ENCODE measurements at places on chromosomes 3 and 15.

DNA sequence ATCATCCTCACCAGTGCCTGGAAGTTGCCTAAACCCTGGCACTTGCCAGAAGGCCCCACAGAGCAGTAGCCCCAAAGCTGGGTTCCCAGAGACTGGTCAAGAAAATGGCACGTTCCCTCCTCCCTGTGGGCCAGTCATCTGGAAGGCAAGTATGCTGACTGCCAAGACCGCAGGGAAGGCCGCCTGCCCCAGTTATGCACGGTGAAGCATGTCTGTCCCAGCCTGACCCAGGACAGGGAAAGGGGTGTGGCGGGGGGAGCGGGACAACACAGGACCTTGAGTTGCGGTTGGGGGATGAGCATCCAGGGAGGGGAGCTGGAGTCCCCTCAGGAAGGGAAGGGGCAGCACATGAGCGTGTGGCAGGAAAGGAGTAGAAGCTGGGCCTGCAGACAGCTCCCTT lies 33.0 kb downstream of the RBPMS2 start:
- DNase-seq: no peak

DNA sequence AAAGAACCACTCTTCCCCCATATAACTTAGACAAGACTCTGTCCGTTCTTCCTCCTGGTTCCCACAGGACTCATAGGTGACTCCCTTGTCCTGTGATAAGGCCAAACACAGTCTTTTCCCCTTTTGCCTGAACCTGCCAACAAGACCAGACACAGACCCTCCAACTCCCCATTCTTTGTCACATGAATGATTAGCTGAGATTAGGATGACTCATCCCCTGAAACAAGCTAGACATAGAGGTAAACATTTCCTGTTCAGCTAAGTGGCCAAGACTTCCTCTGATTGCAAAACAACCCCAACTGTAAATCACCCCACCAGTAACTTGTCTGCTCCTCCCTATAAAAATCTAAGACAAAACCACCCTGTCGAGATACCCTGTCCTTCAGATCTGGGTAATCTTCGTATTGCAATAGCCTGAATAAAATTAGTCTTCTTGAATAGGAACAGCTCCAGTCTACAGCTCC lies 11.4 kb upstream of the HTR3E start:
- DNase-seq: no peak

- no peak for DNase-seq
Measured at GRCh38 chr15:70062321-70062956, 35.3 kb downstream of the TLE3 start.

DNA sequence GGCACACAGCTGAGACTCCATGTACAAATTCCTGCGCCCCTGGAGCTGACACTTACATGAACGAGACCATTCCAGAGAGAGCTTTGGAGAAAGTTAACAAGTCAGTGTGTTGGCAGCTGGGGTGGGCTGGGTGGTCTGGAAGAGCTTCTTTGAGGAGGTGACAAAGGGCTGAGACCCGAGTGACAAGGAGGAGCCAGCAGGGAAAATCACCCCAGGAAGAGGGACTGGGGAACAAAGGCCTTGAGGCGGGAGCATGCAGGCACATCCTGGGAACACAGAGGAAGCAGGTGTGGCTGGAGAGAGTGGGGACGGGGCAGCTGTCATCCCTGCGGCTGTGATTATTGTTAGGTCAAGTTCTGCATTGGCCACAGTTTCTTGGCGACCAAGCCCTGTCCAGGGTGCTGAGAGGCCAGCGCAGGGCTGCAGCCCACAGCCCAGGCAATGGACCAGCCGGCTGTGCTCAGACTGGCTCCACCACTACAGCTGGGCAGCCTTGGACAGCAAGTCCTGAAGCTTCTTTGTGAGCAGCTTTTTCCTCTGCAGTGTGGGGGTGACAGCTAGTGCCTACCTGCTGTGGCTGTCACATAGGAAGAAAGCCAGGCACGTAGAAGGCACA lies 34.2 kb upstream of the PRR23E start:
- no peak for DNase-seq

DNA sequence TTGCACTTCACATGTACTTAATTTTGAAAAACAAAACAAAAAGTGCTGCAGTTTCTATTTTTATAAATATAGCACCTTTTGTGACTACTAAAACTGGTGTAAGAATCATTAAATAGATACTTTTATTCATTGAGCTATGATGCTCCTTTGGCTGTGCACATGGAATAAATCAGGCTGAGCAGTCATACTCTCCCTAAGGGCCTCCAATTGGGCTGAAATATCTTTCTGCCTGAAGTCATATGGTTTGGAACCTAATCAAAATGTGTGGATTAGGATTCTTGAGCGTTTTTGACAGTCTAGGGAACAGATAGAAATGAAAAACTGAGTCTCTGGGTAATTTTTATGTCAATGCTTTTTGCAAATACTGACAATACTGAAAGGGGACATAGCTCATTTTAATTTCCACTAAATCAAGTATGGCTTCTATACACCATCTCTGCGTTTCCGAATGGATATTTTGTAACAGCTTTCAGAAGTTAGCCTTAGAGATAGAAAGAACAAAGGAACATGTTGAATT lies 392.2 kb upstream of the ROBO1 start:
- no peak for DNase-seq

DNA sequence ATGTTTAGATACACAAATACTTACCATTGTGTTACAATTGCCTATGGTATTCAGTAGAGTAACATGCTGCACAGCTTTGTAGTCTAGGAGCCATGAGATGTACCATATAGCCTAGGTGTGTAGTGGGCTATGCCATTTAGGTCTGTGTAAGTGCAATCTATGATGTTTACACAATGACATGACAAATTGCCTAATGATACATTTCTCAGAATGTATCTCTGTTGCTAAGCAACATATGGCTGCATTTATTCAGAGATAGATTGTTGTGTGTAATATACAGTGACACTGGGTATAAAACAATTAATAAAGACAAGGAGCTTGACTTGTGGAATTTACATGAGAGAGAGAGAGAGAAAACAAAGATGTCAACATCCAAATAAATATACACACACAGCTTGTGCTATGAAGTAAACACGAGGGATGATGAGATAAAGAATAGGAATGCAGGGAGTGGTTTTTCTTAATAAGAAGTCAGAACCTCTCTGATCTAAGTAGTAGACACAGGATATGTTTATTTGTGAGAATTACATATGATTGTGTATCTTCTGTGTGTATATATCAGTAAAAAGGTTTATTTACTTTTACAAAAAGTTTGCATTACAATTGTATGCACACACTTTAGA lies 110.0 kb downstream of the KCNAB1 start:
- DNase-seq: no peak

DNA sequence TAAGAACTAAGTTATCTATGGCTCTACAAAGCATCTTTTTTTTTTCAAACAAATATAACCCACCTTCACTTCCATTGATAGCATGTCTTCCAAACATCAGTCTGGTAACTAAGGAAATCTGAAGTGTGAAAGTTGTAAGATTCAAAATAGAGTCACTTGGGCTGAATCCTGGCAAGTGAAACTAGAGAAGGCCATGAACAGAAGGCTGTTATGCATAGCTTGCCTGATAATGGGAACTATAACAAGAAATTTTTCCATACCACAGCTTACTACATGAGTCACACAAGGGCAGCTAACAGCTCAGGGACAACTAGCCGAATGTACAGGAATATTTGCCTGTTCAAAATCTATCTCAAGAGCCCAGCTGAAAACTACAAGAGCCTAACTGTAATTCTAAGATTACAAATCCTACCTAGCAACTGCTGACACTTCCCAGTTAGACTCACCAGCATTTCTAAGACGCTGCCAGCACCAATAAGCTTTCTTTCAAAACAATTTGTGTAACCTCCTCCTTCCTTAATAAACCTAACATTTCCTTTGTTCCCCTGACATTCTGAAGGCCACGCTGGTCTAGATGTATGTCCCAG lies 1066.5 kb downstream of the PLOD2 start:
- no peak for DNase-seq

GRCh38 chr15:59303633-59304032 lies 69.0 kb downstream of the MYO1E start:
- no peak for DNase-seq

DNA sequence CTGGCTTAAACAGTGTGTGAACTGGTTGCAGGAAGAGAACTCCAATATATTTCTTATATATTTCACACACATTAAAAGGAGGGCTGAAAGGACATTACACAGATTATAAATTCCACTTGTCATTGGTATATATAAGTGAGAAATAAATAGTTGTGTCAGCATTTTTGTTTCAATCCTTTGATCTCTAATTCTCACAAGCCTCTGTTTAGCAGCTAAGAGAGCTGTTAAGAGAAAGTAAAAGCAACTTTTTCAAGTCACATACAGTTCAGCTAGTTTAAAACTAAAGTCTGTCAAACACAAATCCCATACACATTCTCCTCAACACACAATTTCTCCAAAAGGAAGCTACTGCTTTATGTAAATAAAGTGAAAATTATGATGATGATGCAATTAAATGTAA lies 70.5 kb upstream of the CCDC39 start:
- no peak for DNase-seq

DNA sequence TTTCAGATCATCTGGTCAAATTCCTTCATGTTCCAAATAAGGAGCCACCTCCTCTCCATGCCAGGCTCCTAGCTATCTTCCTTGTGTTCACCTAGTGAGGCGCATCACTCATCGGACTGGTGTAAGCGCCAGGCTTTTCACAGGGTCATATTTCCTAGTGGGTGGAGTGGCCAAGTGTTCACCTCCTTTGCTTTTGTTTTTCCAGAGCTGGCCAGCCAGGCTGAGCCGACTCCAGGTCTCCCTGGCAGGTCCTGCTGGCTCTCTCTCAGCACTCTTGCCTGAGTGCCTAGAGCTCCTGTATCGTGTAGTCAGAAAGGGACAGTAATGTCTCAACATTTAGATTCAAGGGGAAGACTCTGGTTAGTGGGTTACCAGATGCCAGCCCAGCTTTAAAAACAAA lies 31.0 kb downstream of the HEG1 start:
- DNase-seq: no peak

DNA sequence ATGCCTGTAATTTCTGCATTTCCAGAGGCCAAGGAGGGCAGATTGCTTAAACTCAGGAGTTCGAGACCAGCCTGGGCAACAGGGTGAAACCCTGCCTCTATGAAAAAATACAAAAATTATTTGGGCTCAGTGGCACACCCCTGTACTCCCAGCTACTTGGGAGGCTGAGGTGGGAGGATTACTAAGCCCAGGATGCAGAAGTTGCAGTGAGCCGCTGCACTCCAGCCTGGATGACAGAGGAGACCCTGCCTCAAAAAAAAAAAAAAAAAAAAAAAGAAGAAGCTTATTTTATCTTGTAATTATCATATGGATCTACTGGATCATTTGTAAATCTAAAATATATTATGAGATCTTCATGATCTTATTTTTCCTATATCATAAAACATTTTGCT lies 84.1 kb downstream of the PPCDC start:
- no peak for DNase-seq

DNA sequence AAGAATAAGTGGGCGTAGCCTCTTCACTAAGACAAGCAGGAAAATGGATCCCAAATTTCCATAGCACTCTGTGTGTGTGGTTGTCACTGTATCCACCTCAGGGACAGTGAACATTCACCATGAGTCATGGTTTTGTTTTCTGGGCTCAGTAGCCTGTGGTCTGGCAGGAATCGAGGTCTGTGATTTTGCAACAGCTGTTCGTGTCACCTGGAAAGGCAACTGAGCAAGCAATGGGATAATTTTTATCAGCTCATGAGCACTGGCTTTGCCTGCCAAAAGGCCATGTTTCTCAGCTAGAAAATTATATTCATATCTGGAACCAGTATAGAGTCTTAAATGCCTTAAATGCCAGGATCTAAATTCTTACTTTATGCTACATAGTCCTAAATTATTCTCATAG lies 60.9 kb downstream of the STRIT1 start:
- DNase-seq: no peak

DNA sequence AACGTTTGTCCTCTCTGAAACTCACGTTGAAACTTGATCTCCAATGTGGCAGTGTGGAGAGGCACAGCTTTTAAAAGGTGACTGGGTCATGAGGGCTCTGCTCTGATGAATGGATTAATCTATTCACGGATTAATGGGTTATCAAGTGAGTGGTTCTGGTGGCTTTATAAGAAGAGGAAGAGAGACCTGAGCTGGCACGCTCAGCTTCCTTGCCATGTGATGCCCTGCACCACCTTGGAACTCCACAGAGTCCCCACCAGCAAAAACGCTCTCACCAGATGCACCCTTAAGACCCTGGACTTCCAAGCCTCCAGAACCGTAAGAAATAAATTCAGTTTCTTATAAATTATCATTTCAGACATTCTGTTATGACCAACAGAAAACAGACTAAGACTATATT lies 2.6 kb downstream of the PPP1R2 start:
- no peak for DNase-seq

DNA sequence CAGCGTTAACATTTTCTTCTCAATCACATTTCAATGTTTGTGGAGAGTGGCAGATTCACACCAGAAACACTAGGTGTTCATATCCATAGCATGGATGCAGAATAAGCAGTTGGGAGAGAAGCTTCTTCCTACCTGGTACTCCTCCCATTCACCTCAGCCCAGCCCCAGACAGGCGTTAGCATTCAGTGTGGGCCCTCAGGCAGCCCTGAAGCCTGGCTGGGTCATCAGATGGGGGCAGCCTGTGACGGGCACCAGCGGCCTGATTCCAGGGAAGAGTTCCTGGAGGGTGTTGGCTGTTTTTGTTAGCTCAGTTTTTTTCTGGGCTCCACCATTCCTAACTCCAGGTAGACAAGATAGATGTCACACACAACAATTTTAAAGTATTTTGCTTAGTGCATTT lies 31.1 kb downstream of the APH1B start:
- DNase-seq: no peak

DNA sequence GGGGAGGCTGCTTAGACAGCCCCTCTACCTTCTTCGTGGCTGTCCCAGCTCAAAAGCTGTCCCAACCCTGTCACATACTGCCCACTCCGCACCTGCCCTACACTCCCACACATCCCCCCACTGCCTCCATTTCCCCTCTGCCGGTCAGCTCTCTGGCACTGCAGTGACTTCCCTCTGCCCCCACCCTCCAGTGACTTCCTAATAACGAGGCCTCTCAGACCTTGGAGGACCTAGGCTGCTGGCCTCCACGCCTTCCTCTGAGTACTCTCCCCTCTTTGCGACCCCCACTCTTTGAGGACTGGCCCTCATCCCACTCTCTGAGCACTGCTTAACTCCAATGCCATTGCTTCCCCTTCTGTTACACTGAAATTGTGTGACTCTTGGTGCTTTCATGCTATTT lies 45.3 kb downstream of the KY start:
- no peak for DNase-seq

DNA sequence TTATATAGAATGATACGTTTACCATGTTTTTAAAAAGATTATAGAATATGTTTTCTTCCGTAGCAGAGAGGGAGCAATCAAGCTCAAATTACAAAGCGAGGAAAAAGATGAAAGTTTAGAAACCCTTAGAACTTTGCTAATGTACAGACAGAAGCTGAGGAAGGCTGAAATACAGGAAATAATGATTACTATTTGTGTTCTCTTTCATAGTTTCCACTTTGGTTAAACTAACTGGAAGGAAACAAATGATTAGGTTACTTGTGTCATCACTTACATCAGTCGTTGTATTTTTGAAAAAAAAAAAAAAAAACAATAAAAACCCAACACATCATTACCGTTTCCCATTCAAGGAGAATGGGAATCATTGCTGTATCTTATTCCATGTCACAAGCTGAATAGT lies 337.8 kb upstream of the CBLB start:
- DNase-seq: no peak
